ENCODE measurements at places on chromosomes 5 and 9.

DNA sequence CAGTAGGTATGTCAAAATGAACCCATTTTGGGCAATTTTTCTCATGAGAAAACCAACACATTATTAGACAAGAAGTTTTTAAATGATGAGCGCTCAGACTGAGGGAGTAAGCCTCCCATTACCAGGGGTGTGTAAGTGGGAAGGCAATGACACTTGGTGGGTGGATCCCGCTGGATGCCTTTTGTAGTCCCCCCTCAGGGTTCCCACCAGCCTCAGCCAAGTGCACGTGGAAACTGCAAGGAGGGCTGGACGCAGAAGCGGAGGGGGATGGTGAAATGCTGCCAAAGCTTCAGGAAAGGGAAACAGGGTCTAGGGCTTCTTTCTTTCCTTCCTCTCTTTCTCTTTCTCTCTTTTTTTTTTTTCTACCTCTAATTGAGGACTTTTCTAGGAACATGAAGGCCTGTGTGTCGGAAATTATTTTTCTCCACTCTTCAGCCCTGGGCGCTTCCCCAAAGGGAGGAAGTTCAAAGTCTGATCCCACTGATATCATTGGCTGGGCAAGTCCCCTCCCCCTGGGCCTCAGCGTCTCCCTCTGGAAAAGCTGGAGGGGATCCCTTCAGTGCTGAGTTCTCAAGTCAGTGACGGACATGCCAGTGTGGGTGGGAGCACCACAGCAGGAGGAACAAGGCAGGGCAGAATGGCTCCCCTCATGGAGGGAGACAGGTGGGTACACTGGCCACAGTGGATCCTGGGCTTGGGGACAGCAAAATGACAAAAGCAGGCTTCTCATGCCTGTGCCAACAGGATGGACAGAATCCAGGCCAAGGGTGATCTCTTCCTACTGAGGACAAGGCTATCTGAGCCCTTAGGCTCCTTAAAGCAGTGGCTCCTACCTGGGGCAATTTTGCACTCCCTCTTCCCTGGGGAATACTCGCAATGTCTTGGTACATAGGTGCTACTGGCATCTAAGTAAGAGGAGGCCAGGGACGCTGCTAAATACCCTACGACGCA, 23.9 kb upstream of the SLC25A51 start:
- DNase-seq, result no peak

DNA sequence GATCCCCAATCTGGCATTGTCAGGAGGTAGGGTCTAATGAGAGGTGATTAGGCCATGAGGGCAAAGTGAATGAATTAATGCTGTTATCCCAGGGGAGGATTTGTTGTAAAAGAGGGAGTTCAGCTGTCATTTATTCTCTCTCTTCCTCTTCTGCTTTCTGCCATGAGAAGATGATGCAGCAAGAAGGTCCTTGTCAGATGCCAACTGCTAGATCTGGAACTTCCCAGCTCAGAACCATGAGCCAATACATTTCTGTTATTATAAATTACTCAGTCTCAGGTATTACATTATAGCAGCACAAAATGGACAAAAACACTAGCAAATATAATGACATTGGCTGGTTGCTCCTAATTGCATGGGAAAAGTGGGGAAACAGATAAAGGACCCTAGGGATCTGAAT, 15.6 kb upstream of the BICD2 start:
- DNase-seq, result no peak

DNA sequence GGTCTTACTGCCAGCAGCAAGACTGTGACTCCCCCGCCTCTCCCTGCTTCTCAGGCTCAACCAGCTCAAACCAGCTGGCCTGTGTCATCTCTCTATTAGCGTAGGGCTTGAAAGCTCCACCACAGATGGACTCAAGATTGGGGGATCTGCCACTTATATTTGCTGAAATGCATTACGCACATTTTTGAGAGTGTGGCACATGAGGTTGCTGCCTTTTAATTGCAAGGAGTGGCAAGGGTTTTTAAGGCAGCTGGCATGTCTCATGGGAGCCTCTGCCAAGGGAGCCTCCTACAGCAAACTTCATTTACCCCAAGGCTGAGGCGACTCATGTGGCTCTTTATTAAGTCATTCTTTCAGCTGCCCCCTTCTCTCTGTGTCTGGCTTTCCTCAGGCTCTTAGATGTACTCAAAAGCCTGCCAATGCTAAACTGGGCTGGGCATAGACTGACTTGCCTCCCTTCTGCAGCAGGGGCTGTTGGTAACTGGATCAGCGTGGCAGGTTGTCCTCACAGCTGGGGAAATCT, 219.3 kb downstream of the SMARCA2 start:
- DNase-seq, result peak; percentile 80

- no peak for DNase-seq
These were observed 8.0 kb downstream of the GPRIN1 start for GRCh38 chr5:176601901-176602482.

- no peak for DNase-seq
These were observed 179.7 kb upstream of the FBXL17 start for GRCh38 chr5:108561416-108562204.

GRCh38 chr5:173228639-173229381, 6.2 kb downstream of the NKX2-5 start:
- no peak for DNase-seq

GRCh38 chr9:80078826-80079225, 507.1 kb downstream of the TLE4 start:
- no peak for DNase-seq
